Activated CD8-positive, alpha-beta T cell treated with anti-CD3 and anti-CD28 coated beads, Interleukin-2, amount 10 ng/mL, durations not matched to agents 7 days and 5 days (primary cell): ENCODE measurements at places on chromosomes 5 and 9.

DNA sequence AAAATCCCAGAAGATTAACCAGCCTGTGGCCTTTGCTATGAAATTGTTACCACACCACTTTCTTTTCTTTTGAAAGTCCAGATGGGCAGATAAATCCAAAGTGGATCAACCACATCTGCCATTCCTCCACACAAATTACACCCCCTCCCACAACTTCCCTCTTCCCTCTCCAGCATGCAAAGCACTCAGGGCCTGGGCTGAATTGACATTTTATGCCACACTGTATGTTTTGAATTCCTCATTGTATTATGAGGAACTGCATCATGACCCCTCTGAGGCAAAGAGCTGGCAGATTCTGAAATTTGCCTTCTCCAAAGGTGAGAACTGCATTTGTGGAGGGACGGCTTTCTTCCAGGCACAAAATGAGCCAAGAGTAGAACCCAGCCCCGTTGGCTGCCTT lies 589.2 kb upstream of the KLF4 start:
- DNase-seq, result no peak

- no peak for DNase-seq
Observed at GRCh38 chr5:88870285-88870684, 12.7 kb downstream of the MEF2C start.

DNA sequence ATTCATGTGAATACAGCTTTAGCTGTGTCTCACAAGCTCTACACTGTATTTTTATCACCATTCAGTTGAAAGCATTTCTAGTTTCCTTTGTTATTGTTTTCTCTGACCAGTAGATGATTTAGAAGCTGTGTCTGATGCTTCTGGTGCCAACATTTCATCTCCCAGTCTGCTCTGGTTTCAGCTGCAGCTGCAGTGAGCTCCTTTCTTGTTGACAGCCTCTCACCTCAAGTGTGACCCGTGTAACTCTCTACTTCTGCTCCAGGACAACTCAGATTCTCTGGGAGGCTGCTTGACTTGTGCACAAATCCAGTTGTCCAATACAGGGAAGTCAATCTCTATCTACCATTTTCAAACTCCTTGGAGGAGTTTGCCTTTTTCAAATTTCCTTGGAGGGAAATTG lies 504.8 kb downstream of the DIRAS2 start:
- DNase-seq, result no peak

DNA sequence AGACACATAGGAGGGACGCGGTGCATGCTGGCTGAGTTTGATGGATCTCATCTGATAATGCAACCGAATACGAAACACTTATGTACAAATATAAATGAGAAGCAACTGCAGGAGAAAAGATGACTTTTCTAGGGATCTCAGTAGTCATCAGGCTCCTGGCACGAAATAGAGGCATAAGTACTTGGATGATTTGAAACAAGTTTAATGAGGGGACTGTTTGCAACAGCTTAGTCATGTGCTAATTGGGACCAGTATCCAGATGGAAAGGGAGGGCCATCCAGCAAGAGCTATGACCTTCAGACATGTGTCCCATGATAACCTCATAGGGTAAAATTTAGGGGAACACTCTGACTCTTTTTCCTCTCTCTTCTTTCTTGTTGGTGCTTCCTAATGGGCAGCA lies 123.0 kb downstream of the EGFLAM start:
- DNase-seq, result no peak

DNA sequence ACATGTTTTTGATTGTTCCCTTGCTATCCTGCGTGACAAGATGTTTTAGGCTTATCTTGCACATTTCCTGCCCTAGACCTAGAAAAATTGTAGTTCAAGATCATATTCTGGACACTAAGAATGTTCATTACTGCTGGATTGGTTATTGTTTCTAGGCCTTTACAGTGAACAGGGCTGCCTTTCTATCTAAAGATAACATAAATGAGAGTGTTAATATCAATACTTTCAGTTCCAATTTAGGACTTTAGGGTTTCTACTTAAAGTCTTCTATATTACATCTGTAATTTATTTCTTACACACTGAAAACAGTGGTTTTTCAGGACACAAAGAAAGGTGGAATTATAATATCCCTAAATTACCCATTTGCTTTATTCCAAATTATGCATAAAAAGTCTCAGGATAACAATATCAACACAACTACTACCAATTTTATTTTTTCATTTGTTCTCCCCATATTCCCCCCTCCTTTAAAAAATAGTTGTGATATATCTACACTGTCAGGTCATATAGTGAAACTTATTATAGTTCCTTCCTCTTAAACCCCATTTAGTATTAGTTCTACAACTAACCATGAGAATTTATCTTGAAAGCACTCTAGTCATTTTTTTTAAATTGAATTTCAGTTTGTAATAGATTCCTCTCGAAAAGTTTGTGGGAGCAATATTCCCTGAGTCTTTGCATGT lies 293.9 kb upstream of the RIOK2 start:
- DNase-seq, result no peak

DNA sequence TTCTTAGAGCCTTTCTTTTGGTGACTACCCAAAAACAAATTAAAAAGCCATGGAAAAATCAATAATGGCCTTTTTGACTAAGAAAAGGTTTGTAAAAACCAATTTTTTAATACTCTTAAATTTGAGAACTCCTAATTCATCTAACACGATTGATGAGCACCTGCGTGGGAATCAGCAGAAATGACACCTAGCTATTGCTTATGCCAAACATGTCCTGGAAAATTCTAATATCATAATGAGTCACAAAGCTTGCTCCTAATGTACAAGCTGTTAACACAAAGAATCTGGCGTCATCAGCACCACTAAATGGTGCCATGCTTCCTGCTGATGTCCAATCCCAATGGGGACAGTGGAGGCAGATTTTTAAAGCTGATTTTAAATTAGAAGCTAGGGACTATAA lies 146.2 kb upstream of the LRRTM2 start:
- DNase-seq, result no peak

DNA sequence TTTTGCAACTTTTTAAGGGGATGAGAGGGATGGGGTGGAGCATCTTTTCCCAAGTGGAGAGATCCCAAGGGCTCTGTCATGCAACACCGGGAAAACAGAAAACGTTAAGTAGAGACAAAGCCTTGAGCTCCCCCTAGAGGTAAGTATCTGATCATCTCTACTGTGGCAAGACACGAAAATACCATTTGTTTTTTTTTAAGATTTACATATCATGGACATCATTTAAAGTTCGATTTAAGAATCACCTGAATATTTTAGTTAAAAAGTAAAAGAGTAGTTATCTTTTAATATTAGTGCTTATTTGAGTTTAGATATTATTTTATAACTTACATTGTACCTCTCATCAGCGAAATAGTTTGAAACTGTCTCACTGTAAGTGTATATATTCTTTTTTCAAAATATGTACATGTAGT lies 200.4 kb downstream of the LRRC70 start:
- no peak for DNase-seq

GRCh38 chr5:71794061-71794695 lies 75.1 kb downstream of the CARTPT start:
- DNase-seq, result no peak

- no peak for DNase-seq
Observed at GRCh38 chr9:72048850-72049249, 11.6 kb downstream of the C9orf57 start.

DNA sequence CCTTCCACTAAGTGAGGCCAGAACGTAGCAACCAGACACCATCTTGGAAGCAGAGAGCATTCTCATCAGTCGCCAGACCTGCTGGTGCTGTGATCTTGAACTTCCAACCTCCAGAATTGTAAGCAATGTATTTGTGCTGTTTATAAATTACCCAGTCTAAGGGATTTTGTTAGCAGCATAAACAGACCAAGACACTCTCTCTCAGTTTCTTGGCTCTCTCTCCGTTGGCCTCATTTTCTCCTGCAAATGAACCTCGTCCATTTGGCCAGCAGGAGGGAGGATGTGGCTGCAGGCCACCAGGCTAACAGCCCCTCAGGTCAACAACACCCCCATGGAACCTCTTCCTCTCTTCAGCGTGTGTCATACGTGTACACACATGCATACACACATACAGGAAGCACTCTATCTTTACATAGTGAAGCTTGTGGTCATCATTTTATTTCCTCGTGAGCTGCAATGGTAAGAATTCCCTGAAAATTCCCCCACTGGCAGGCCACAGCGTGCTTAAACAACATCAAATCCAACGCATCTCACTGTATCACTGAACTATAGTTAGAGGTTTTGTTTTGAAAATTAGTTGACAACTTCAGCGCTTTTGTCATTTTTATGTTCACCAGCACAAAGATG lies 62.8 kb upstream of the PPP1R26 start:
- no peak for DNase-seq

- no peak for DNase-seq
Observed at GRCh38 chr9:98583417-98583816, 125.3 kb downstream of the GABBR2 start.

DNA sequence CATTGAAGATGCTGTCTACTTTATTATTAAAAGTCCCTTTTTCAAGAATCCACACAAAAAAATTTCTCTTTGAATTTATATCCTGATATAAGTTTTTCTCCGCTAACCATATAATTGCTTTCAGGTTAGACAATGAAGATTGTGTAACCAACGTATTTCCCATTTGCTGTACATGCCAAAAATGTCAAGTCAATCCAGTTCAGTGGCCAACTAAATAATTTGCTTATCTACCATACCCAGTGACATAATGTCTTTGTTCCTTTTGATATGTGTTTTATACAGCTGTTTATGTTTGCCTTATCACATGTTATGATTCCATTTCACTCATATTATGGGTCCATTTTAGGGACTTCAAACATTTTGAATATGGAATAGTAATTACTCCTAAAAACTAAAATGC lies 349.9 kb downstream of the EFNA5 start:
- DNase-seq, result no peak

- DNase-seq, result no peak
Observed at GRCh38 chr5:36040651-36041536, 25.8 kb downstream of the UGT3A2 start.

DNA sequence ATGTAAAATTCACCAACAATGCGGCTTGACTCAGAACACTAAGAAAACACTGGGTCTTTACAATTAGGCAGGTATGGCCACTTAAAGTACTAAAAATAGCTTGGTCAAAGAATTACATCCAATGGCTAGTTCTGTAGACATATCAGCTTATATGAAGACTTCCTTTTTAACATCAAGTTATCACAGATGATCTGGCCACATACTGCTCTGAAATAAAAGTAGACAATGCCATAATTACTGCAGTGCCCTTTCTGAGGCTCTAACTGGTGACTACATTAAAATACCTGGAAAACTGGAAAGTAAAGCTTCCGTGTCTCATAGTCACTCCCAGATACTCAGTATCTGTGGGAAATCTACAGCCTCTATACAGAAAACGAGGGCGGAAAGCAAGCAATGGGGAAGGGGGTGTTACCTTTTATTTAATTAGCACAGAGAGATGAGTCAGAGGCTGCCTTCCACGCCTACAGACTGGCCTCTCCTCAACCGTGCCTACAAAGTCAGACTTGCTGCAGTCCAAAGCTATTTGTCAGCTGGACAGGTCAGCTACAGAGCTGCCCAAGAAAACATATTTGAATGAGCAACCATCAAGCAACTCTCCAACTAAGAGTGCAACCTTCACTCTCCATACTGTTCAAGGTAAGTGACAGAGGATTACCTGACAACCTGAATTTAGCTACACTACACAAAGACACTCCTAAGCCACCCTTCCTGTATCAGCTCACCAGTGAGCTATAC lies 8.7 kb downstream of the SERINC5 start:
- DNase-seq, result peak; percentile 55

GRCh38 chr5:43702815-43703214 lies 99.8 kb downstream of the NNT start:
- DNase-seq, result no peak

- DNase-seq, result no peak
Observed at GRCh38 chr9:91858213-91859030, 91.6 kb downstream of the ROR2 start.

DNA sequence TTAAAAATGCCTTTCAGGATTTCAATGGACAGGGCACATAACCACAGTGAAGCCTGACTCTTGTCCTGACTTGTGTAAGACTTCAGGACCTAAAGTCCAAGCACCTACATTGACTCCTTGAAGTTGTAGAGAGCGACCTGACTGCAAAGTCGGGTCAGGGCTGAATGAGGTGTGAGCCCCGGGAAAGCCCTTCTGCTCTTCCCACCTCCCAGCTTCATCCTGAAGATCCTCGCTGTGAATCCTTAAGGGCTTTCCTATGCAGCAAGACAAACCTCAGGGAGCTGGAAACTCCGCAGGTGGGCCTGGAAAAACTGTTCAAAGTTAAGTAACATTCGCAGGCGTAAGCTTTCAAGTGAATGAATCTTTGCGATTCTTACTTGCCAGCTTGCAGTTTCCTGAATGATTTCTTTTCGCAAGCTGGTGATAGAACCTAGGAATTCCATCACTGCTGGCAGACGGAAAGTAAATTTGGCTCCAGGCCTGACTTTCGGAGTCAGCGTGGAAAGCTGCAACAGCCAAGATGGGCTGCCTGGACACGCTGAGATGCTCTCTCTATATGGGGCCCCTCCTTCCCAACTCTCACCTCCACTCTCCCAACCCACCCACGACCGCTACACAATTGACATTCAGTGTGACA lies 10.9 kb downstream of the SEMA5A start:
- DNase-seq, result no peak

DNA sequence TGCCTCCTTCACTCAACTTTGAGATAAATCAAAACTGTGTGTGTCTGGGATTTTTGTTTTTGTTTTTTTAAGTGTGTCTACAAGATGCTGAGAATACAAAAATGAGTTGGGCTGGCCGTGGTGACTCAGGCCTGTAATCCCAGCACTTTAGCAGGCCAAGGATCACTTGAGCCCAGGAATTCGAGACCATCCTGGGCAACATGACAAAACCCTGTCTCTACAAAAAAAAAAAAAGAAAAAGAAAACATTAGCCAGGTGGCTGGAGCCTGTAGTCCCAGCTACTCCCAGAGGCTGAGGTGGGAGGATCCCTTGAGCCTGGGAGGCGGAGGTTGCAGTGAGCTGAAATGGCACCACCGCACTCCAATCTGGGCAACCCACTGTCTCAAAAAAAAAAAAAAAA lies 21.0 kb downstream of the HNRNPK start:
- DNase-seq, result no peak

DNA sequence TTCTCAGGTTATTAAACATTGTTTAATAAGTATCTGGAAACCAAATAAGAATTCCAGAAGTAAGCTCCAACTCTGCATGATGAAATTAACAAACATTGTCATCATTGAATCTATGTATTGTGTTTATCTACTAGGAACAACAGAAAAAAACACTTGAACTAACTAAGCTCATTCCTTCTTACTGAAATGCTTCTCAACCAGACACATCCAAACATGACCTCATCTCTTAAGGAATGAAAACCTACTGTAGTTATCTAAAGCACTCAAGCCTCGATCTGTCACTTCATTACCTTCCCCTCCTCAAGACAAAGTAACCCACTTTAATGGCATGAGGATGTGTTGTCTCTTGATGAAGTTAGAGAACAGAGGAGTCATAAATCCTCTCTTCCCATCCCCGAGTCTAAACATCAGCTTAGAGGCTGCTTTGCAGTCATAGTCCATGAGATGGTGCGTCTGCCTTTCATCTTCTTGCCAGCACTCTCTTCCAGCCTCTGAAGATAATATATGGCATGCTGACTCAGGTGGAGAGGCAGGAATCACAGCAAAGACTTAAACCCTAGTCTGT lies 86.5 kb downstream of the CEMIP2 start:
- DNase-seq, result no peak
